ENCODE measurements at places on chromosomes 13 and 19.

DNA sequence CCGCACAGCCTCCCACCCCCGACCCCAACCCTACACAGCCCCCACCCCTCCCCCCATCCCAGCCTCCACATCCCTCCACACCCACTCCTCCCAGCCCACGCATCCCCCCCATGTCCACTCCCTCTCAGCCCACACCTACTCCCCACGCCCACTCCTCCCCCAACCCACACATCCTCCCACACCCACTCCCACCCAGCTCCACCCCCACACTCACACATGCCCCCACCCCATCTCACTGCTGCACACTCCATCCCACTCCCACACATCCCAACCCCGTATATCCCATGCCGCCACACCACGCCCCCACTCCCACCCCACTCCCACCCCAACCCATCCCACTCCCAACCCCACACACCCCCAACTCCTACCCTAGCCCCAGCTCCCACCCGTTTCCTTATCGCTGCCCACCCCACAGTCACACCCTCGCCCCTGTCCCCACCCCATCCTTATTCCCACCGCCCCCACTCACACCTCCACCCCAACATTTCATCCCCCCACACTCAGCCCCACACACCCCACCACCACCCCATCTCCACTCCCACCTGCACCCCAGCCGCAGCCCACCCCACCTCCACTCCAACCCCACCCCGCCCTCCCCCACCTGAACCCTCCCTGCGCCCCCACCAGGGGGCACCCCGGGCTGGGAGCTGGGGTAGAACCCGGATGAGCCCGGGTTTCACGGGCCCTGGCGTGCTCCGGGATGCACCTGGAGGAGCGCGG lies 809 bp downstream of the TDRD12 start:
- no peaks in the 10 kb centered on the region for H3K36me3 ChIP-seq
- H3K4me1 ChIP-seq, result no peaks in the 10 kb centered on the region
- no peak for DNase-seq
- no peak overlapping the region for H3K4me3 ChIP-seq
- H3K27me3 ChIP-seq, result no peaks in the 10 kb centered on the region
- no peak overlapping the region for H3K27ac ChIP-seq

GRCh38 chr19:7982103-7982502 lies 23.3 kb downstream of the ELAVL1 start:
- no peaks in the 10 kb centered on the region for H3K4me1 ChIP-seq
- no peaks in the 10 kb centered on the region for H3K36me3 ChIP-seq
- DNase-seq, result no peak
- H3K27ac ChIP-seq, result no peak overlapping the region
- H3K27me3 ChIP-seq, result no peaks in the 10 kb centered on the region
- no peak overlapping the region for H3K4me3 ChIP-seq

GRCh38 chr19:38315657-38316476 lies at the start of gene YIF1B:
Gene YIF1B, minus strand, starts transcription at chr19:38315947. Its CDS starts 30 bp downstream, at chr19:38315917.
- peak; percentile 97 for DNase-seq
- H3K36me3 ChIP-seq, result no peaks in the 10 kb centered on the region
- peak within 1 kb of the TSS; percentile 83 for H3K27ac ChIP-seq
- H3K27me3 ChIP-seq, result no peaks in the 10 kb centered on the region
- peaks cover 33% of the 10 kb centered on the region for H3K4me1 ChIP-seq
- H3K4me3 ChIP-seq, result peak within 1 kb of the TSS; percentile 34

DNA sequence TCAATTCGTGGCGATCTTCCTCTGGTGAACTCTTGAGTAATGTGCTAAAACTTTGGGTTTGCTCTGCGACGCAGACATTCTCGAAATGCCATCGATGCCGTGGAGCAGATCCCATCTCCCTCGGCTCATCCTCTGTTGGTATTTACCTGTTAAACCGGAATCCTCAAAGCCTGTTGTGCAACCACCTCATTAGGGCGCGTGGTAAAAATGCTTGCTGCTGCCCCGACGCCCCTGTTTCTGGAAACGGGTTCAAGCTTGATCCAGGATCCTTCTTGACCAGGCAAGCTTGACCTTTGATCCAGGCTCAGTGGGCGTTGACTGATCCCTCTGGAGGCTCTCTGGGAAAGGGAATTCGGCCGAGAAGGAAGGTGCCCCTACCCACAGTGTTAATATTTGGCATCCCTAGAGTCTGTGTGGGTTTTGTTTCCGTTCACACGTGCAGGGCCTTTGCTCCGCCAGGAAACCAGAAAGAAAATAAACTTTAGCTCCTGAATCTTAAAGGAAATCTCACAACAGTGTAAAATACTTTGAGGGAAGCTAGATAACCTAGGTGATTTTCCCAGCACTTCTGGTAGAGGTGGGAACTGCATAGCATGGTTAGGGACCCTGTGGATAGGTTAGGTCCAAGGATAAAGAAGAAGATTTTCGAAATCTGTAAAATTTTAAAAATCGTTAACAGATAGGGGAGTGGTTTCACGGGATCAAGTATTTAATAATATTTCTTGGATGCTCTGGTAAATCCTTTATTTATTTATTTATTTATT lies 1.1 kb downstream of the LSM14A start:
- peaks cover 53% of the 10 kb centered on the region for H3K4me1 ChIP-seq
- peak; percentile 65 for DNase-seq
- H3K27ac ChIP-seq, result peak overlapping the region; percentile 100
- H3K36me3 ChIP-seq, result no peaks in the 10 kb centered on the region

DNA sequence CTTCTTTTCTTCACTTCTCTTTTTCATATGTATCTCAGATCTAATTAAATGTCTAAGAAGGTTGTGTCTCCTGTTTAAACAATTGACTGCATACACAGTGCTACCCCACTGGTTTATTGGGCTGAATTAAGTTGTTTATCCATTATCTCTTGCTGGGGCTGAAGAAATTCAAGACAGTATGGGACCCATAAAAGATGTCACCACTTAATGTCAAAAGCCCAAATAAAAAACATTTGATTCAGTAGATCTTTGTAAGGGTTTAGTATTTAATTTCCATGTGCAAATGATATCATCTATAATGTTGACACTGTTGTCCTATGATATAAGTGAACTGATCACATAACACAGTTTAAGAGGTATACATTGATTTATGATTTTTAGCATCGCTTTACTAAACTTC lies 1431.9 kb upstream of the PCDH20 start:
- no peaks in the 10 kb centered on the region for H3K27me3 ChIP-seq
- H3K4me1 ChIP-seq, result no peaks in the 10 kb centered on the region
- H3K4me3 ChIP-seq, result no peak overlapping the region
- no peak overlapping the region for H3K27ac ChIP-seq
- no peak for DNase-seq

DNA sequence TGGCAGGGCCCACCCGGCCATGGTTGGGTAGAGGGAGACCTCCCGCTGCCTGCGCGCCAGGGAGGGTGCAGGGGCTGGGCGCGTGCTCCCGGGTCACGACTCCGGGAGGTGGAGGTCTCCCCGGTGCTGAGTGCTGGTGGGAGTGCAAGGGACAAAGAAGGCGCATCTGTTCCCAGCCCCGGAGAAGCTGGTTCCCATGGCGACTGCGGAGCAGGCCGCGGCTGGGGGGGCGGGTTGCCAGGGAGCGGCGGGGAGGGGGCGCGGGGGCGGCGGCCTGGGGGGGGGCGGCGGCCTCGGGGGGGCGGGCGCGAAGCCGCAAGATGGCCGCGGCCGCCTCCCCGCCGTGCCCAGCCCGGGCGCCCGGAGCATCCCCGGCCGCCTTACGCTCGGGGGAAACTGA lies 1.2 kb downstream of the CBARP start:
- H3K27ac ChIP-seq, result no peak overlapping the region
- DNase-seq, result no peak
- no peaks in the 10 kb centered on the region for H3K36me3 ChIP-seq
- H3K27me3 ChIP-seq, result peaks cover 46% of the 10 kb centered on the region

DNA sequence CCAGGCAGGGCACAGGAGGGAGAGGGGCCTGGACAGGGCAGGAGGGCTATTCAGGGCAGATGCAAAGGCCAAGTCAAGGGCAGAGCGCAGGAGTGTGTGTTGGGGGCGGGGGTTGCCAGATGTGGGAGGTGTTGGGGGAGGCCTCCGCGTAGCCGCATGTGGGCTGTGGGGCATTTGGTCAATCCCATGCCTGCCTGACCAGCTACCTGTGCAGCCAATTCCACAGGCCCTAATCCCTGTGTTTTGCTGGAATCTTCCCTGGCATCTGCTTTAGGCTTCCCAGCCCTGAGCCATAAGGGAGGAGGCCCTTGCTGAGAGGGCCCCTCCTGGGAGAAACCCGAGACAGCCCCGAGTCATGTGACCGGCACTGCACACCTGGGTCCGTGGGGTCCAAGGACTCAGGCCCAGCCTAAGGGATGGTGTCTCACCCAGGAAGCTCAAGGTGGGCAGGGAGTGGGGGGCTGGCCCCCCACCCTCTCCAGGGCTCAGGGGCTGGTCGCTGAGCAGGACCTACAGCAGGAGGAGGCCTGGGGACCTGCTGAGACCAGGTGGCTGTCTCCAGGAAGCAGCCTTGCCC lies 20.3 kb downstream of the RFX1 start:
- no peak overlapping the region for H3K4me3 ChIP-seq
- no peaks in the 10 kb centered on the region for H3K36me3 ChIP-seq
- no peaks in the 10 kb centered on the region for H3K27me3 ChIP-seq
- DNase-seq, result no peak
- peak overlapping the region; percentile 81 for H3K27ac ChIP-seq
- peaks cover 17% of the 10 kb centered on the region for H3K4me1 ChIP-seq

DNA sequence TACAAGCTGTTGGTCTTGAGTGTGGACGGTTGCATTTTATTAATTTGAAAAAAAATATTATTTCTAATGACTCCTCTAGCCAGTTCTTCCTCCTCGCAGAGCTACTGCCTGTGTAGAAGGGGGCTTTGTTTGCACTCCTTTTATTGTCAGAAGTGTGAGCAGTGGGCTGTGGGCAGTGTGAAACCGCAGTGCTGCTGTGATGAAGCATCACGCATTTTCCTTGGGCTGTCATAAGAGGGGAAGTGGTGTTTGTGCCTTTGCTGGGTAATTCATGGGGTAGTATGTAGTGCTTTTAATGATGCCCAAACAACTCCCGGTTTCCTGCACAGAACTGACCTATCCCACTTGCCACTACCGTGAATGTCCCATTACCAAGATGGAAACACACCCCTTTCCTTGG lies 357.3 kb downstream of the ZNF536 start:
- H3K27ac ChIP-seq, result no peak overlapping the region
- no peaks in the 10 kb centered on the region for H3K4me1 ChIP-seq
- no peak for DNase-seq

DNA sequence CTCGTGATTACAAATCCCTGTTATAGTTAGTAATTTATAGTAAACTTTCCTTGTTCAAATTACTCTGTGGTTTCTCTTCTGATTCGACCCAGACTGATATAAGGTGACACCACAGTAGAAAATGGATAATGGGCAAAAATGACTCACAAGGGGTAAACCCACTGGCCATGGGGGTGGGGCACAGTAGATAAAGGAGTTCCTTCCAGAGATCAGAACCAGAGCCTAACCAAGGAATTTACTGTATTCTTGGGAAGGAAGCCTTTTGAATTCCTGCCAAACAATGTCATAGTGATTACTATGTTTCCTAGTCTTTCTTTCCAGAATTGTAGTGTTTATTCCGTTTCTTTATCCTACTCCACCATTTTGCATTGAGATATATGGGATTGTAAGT lies 21.9 kb downstream of the MIR17HG start:
- H3K27me3 ChIP-seq, result no peaks in the 10 kb centered on the region
- DNase-seq, result no peak

GRCh38 chr19:7975037-7975436 lies 30.4 kb downstream of the ELAVL1 start:
- no peak overlapping the region for H3K4me3 ChIP-seq
- peaks cover 18% of the 10 kb centered on the region for H3K36me3 ChIP-seq
- no peaks in the 10 kb centered on the region for H3K4me1 ChIP-seq
- H3K27ac ChIP-seq, result no peak overlapping the region

- no peak overlapping the region for H3K27ac ChIP-seq
- no peaks in the 10 kb centered on the region for H3K27me3 ChIP-seq
- no peak for DNase-seq
- peaks cover 9% of the 10 kb centered on the region for H3K4me1 ChIP-seq
Measured at GRCh38 chr19:4345342-4346019, 2.1 kb downstream of the MPND start.
